ENCODE measurements at places on chromosomes 12 and 14.

GRCh38 chr14:35867280-35867629 lies 41.1 kb downstream of the BRMS1L start:
- DNase-seq = no peak

GRCh38 chr14:101810897-101811621 lies 49.5 kb downstream of the PPP2R5C start:
- DNase-seq = no peak

- DNase-seq = no peak
These were observed 93.4 kb downstream of the GPR135 start for GRCh38 chr14:59371771-59372170.

DNA sequence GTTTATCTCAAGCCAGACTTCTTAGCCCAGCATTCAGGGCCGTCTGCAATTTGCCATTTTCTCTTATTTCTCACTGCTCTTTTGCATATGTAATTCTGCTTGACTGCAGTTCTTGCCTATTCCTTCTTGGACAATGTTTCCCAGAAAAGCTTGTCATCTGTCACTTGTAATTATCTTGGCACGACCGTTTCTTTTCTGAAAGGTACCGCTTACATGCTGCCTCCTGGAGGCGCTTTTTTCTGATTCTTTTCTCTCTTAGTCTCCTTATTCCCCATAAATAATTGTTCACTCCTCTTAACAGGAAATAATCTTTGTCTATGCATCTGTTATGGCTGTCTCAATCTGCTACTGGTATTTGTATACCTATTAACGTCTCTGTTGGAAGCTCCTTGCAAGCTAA lies 1.2 kb upstream of the ALDH1L2 start:
- DNase-seq = no peak

DNA sequence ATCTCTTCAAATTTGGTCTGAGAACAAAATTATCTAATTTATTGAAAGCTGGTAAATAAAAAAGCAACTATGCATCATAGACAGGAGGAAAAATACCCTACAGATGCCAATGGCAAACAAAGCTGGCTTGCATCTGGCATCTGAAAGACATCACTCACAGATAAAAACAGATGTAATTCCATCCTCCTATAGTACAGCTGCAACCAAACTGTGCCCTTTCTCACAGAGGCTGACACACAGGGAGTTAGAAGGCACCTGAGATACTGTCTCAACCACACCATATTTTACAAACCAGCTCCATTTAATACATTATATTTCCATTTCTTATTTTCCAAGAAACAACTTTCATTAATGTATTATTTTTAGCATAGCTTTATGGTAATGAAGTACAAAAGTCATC lies 39.4 kb downstream of the DUSP16 start:
- no peak for DNase-seq

DNA sequence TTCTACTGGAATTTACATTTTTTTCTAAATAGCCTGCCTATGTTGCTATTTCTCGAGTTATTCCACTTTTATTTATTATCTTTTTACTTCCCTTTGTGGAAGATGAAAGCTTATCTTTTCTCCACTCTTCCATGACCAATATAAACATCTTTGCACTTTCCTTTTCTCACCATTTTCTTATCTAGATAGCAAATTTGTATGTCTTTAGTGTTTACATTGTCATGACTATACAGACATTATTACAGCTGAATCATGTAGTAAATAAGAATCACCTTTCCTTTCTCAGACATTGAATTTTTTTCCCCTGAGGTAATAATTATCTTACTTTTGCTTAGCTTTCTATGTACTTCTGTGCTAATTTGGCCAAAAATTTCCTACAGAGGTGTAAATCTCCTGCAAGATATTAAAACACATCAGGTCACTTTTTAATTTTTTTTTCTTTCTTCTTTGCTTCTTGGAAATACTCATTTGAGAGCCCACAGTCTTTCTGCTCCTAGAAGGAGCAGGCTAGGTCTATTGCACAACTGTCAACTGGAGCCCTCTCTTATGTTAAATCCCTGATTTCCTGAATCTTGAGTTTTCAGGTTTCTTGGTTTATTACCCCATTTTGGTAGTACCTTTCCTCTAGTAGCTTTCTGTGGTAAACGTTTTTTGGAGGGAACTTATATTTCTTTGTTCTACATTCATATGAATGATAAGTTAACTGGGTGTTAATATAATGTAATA lies 109.0 kb upstream of the ATP2B1 start:
- no peak for DNase-seq

DNA sequence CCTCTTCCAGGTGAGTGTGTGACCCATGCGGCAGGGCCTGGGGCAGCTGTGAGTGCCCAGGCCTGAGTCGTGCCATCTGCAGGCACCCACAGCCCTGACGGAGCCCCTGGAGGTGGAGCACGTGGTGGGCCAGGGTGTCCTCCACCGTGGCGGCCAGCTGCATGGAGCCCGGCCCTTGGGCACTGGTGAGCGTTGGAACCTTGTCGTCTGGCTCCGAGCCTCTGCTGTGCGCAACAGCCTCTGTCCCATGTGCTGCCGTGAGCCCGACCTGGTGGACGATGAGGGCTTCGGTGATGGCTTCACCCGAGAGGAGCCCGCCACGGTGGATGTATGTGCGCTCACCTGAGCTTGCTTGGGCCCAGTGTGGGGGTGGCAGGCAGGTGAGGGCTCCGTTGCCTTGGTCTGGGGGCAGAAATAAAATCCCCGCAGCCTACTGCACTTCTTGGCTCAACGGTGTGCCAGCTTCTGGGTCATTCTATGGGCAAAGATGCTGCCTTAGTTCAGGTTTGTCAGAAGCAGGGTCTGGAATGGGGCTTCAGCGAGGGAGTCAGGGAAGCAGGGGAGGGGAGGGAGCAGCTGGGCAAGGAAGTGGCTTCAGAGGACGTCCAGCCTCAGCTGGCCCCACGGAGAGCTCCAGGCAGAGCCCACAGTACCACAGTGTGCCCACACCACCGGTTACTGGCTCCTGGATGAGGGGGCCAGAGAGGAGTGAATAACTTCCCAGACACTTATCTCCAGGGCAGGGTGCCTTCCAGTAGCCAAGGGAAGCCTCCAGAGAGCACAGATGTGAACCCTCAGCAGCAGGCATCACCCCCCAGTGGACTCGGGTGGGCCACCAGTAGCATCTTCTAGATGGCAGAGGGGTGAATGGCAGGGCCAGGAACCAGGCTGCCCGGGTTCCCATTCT lies 1.2 kb upstream of the ARL6IP4 start:
- no peak for DNase-seq

GRCh38 chr14:58732387-58732786 lies 94.6 kb downstream of the DACT1 start:
- DNase-seq = no peak

DNA sequence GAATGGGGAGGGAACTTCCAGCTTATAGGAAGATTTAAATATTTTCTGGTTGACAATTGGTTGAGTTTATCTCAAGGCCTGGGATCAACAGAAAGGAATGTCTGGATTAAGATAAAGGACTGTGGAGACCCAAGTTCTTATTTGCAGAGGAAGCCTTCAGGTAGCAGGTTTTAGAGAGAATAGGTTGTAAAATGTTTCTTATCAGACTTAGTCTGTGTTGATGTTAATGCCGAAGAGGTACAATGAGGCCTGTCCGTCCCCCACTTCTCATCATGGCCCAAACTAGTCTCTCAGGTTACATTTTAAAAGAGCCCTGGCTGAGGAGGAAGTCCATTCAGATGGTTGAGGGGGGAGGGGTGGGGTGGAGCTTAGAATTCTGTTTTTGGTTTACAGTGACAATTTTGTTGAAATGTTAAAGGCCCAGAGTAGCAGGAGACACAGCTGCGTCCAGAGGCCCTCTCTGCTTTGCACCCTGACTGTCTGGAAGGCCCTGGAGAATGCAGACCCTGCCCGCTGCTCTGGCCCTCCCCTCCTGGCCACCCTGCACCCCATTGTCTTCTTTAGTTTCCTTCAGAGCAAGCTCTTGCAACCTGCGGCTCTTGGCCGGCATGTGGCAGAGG lies 672.5 kb upstream of the TMEM132C start:
- no peak for DNase-seq
